HFFc6 (cell line): ENCODE measurements at places on chromosomes 16 and 17.

GRCh38 chr17:40347319-40348135, 17.0 kb downstream of the GJD3 start:
- no peak for DNase-seq

- DNase-seq: no peak
These were observed 5.1 kb downstream of the ETV4 start for GRCh38 chr17:43540821-43541674.

GRCh38 chr17:57875290-57876022, 25.6 kb upstream of the MRPS23 start:
- peak; percentile 97 for DNase-seq

GRCh38 chr16:57999971-58000705, at the start of gene ZNF319:
ZNF319 (minus strand) TSS chr16:58000672; CDS start chr16:57998265, 2,407 bp downstream.
- DNase-seq: no peak

DNA sequence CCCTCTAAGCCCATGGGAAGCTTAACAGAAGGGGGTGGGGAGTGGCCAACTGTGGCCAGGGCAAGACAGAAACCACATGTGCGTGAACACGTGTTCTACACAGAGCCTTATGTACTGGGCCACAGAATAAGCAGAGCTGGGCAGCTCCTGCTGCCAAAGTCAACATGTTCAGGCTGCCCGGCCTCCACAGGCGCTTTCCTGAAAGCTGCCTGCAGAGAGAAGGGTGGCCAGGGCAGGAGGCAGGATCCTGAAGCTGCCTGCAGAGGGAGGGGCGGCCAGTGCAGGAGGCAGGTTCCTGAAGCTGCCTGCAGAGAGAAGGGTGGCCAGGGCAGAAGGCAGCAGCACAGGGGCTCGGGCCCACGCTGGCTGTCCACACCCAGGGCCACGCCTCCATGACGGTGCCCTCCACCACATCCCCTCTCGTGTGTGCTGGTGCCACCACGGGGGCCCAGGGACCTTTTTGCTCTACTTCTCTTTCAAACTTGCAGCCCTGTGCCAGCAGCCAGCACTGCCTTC, 79.5 kb downstream of the ANKRD11 start:
- DNase-seq: peak; percentile 52

GRCh38 chr17:75876938-75877751, 1.2 kb downstream of the TRIM47 start:
- peak; percentile 86 for DNase-seq

GRCh38 chr17:1374431-1375177, 25.4 kb downstream of the YWHAE start:
- no peak for DNase-seq

GRCh38 chr16:35532576-35532975, 2073.2 kb downstream of the TP53TG3F start:
- no peak for DNase-seq

DNA sequence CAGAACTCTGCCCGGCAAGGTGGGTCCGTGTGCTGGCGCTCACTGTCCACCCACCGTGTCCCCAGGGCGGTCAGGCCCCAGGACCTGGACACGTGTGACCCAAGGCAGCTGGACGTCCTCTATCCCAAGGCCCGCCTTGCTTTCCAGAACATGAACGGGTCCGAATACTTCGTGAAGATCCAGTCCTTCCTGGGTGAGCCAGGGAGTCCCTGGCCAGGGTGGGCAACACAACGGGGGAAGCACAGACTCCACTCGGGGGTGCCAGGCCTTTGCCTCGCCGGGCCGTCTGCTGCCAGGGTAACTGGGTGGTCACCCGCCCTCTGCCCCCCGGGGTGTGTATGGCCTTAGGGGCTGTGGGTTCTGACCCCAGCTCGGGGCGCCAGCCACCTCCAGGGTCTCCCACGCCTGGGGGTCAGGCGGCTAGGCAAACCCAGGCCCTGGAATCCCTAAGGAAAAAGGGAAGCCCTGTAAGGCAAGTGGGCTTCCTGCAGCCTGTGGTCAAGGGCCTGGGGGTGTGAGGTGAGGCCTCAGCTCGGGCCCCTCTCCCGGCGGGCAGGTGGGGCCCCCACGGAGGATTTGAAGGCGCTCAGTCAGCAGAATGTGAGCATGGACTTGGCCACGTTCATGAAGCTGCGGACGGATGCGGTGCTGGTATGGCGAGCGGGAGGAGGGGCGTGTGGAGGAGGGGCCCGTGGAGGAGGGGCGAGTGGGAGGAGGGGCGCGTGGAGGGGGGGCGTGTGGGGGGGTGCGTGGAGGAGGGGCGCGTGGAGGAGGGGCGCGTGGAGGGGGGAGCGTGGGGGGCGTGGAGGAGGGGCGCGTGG, 6.5 kb downstream of the MSLN start:
- DNase-seq: no peak

DNA sequence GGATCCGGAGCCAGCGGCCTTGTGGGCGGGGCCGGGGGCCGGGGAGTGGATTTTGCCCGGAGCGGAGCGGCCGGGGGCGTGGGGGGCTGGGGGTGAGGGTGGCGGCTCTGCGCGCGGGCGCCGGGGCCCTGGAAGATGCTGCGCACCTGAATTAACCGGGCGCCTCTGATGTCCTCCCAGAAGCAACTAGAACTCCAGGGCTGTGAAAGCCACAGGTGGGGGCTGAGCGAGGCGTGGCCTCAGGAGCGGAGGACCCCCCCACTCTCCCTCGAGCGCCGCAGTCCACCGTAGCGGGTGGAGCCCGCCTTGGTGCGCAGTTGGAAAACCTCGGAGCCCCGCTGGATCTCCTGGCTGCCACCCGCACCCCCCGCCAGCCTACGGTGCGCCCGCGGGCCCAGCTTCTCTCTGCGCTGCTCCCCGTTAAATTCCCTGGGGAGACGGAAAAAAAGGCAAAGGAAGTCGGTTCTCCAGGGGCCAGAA, 549 bp downstream of the SLC26A11 start:
- no peak for DNase-seq

DNA sequence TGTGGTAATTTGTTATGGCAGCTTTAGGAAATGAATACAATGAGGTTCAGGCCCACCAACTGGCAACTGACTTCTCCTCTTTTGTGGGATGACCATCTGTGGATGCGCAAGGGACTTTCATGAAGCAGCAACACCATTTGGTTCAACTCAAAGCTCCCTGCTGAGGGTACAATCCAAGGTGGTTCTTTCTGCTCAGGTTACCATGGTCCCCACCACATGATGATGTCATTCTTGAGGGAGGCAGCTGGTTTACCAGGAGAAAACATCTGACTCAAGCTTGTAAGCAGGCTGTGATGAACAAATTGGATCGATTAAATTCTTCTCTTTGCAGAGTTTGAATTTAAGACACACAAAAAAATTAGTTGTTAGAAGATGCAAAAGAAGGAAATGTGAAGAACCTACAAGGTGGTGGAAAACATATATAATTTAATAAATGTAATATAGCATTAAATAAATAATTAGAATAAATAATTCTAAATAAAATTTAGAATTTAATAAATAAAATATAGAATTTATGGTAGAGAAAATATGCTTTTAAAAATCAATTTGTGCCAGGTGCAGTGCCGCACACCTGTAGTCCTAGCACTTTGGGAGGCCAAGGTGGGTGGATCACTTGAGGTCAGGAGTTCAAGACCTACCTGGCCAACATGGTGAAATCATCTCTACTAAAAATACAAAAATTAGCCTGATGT, 67.6 kb upstream of the ANKFN1 start:
- no peak for DNase-seq

GRCh38 chr17:77235370-77235941, 94.7 kb downstream of the SEC14L1 start:
- peak; percentile 74 for DNase-seq

DNA sequence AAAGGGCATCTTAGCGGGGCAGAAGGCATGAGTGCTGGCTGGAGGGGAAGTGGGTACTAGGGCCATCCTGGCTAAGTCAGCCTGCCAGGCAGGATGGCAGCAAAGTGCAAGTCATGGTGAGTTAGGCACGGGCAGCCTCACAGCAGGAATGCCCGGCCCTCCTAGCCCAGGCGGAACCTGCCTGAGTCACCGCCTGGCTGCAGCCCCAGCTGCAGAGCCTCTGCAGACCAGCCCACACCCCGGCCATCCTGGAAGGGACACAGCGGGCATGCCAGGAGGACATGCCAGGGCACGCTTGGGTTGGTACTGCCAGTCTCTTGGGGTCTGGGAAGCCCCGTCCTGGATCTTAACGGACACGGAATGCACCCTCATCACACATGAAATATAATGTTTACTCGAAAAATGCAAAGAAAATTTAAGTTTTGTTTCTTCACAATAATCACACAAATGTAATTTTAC, 5.0 kb upstream of the ALDH3A1 start:
- DNase-seq: peak; percentile 65

DNA sequence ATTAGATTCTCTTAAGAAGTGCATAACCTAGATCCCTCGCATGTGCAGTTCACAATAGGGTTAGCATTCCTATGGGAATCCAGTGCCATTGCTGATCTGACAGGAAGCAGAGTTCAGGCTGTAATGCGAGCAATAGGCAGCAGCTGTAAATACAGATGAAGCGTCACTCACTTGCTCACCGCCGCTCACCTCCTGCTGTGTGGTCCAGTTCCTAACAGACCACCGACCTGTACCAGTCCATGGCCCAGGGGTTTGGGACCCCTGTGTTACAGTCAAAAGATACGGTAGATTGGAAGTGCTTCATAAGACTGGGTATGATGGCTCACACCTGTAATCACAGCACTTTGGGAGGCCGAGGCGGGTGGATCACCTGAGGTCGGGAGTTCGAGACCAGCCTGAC, 2.8 kb downstream of the STAT5A start:
- DNase-seq: no peak

DNA sequence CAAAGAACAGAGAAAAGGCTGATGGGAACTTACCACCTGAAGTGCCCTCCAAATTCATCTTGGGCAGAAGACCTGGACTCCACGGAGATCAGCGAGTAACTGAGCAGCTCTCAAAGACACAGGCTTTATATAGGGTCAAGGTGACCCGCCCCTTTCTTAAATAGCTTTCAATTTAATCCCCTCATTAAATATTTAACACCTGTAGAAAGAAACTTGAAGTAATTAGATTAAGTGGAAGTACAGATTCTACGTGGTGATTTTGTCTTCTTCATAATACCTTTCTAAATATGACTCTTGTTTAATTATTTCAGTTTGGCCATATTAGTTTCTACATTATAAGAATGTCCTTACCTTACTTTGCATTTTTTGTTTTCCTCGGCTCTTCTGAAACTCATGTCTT, at the start of gene DUXB:
TSS of gene DUXB (minus strand) at position 101 of the 400 bp plus-strand sequence. CDS start at position 58, 43 bp downstream.
- DNase-seq: no peak

DNA sequence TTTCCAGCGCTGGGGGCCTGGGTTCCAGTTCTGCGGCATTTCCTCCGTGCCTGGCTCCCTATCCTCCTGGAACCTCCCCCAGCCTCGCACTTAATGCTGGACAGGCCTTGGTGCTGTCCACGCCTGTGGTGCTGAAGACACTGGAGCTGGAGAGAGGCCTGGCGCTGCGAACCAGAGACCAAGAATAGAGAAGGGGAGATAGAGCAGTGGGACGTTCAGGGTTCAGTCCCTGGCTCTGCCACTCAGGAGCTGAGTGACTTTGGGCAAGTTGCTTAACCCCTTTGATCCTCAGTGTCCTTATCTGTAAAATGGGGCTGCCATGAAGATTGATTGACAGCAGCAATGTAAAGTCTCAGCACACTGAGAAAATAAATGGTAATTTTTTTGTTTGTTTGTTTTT, 11.9 kb downstream of the SBK1 start:
- DNase-seq: peak; percentile 15

- peak; percentile 61 for DNase-seq
These were observed 530 bp downstream of the NAA60 start for GRCh38 chr16:3444032-3444388.

GRCh38 chr16:3094289-3095027, 4.6 kb downstream of the ZSCAN10 start:
- DNase-seq: peak; percentile 20

- DNase-seq: no peak
These were observed 17.4 kb upstream of the MPRIP start for GRCh38 chr17:17024778-17025300.
